Progenitor cell of endocrine pancreas (in vitro differentiated cells): ENCODE measurements at places on chromosomes 2 and 18. TPM values are rescaled to one million over a fixed set of nuclear protein-coding genes. Genes with fewer than 3 reads are reported as not detected.

- no peak overlapping the region for H3K27ac ChIP-seq
- H3K36me3 ChIP-seq, result peaks cover 2% of the 10 kb centered on the region
- H3K4me1 ChIP-seq, result no peaks in the 10 kb centered on the region
- no peak overlapping the region for H3K4me3 ChIP-seq
- H3K27me3 ChIP-seq, result no peaks in the 10 kb centered on the region
These were observed 11.3 kb downstream of the STK17B start for GRCh38 chr2:196160101-196160500.

GRCh38 chr18:2905854-2906703 lies 59.3 kb downstream of the EMILIN2 start:
- peaks cover 2% of the 10 kb centered on the region for H3K4me1 ChIP-seq
- H3K4me3 ChIP-seq, result peak overlapping the region; percentile 74
- peak; percentile 25 for DNase-seq
- peaks cover 5% of the 10 kb centered on the region for H3K36me3 ChIP-seq
- no peaks in the 10 kb centered on the region for H3K27me3 ChIP-seq

DNA sequence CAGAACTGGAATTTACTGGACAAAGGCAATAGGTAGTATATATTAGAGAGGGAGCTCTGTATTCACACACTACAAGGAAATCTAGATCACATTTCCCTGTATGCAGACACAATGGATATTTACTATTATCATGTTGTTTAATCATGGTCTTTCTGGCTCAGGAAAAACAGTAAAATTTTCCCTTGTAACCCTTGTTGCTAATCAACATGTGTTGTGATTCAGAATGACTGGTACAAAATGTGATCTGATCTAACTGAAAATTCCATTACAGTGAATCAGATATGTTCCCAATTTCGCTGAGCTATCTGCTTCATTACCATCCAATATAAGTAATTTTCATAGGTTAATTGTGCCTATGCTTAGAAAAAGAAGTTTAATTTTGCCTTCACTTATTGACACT lies 1109.7 kb downstream of the LRP1B start:
- no peaks in the 10 kb centered on the region for H3K27me3 ChIP-seq
- no peaks in the 10 kb centered on the region for H3K36me3 ChIP-seq
- H3K4me1 ChIP-seq, result peaks cover 7% of the 10 kb centered on the region

DNA sequence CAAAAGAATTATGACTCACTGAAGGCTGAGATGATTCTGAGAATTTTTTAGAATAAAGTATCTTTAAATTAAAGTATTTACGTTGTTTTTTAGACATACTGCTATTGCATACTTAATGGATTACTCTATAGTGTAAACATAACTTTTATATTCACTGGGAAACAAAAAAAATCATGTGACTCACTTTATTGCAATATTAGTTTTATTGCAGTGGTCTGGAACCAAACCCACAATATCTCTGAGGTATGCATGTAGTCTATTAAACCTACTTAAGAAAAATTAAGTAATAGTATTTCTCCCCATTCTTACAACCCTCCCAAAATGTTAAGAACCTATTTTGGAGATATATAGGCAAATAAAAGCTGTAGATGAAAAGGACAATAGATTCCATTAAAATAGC lies 142.9 kb upstream of the ZNF521 start:
- peaks cover 24% of the 10 kb centered on the region for H3K27me3 ChIP-seq
- no peaks in the 10 kb centered on the region for H3K36me3 ChIP-seq
- DNase-seq, result no peak
- H3K27ac ChIP-seq, result no peak overlapping the region
- peaks cover 1% of the 10 kb centered on the region for H3K4me1 ChIP-seq
- H3K4me3 ChIP-seq, result no peak overlapping the region

DNA sequence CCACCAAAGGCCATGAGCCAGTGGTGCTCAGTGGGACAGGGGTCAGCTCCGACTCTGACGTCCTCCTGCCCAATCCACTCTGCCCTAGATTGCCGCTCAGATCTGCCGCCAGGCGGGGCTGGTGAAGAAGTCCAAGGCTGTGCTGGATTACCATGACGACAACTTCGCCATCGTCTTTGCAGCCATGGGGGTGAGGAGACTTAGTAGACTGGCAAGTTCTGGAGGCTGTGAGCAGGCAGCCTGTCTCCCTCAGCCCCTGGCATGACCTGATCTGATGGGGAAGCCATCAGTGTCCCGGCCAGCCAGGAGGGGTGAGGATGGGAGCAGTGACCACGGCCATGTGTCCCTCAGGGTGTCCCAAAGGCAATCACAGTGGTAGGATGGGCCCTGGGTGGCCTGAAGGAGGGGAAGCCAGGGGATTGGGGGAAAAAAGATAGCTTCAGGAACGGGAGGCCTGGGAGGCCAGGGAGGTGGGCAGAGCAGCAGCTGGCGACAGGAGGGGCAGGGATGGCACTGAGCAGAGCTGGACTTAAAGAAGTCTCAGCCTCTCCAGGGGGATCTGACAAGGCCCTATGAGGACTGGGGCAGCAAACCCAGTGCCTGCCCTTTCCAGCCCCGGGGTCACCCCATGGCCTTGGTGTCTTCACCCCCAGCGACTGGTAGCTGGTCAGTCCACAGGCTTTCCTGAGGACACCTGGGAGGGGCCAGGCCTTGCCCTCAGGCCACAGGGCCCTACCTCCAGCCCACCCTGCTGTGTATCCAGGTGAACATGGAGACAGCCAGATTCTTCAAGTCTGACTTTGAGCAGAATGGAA lies 17.4 kb upstream of the ANKRD53 start:
- DNase-seq, result no peak
- peaks cover 8% of the 10 kb centered on the region for H3K4me1 ChIP-seq
- H3K4me3 ChIP-seq, result no peak overlapping the region
- no peaks in the 10 kb centered on the region for H3K36me3 ChIP-seq

- no peaks in the 10 kb centered on the region for H3K27me3 ChIP-seq
- H3K4me1 ChIP-seq, result no peaks in the 10 kb centered on the region
- no peak overlapping the region for H3K4me3 ChIP-seq
- H3K27ac ChIP-seq, result no peak overlapping the region
- no peak for DNase-seq
These were observed 552.9 kb downstream of the FBXO15 start for GRCh38 chr18:73594749-73595148.

GRCh38 chr18:70246061-70246466 lies 40.6 kb upstream of the RTTN start:
- H3K4me3 ChIP-seq, result no peak overlapping the region
- peaks cover 16% of the 10 kb centered on the region for H3K4me1 ChIP-seq
- peak overlapping the region; percentile 87 for H3K27ac ChIP-seq
- DNase-seq, result no peak

DNA sequence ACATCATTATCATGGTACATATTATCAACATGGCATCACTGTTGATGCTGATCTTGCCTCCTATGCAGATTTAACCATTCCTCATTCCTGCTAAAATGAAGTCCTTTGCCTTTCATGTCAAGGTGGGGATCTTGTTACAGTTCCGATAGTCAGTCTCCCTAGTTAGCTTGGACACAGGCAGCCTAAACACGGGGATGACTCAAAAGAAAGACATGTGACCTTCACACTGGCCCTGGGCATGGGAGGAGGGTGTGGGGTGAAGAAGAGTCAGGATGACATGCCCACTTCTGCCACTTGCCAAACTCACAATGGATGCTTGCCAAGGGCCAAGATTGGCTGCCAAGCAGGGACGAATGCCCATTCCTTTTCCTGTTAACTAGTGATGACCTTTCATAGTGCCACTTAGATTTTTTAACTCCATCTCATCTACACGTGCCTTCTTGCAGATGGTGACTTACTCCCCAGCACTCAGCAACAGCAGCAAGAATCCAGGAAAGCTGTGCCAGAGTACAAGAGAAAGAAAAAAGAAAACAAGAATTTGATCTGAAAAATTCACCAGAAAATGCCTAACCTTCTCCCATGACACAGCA lies 13.9 kb upstream of the SLC1A4 start:
- H3K36me3 ChIP-seq, result no peaks in the 10 kb centered on the region
- H3K27me3 ChIP-seq, result peaks cover 3% of the 10 kb centered on the region
- no peak overlapping the region for H3K4me3 ChIP-seq

DNA sequence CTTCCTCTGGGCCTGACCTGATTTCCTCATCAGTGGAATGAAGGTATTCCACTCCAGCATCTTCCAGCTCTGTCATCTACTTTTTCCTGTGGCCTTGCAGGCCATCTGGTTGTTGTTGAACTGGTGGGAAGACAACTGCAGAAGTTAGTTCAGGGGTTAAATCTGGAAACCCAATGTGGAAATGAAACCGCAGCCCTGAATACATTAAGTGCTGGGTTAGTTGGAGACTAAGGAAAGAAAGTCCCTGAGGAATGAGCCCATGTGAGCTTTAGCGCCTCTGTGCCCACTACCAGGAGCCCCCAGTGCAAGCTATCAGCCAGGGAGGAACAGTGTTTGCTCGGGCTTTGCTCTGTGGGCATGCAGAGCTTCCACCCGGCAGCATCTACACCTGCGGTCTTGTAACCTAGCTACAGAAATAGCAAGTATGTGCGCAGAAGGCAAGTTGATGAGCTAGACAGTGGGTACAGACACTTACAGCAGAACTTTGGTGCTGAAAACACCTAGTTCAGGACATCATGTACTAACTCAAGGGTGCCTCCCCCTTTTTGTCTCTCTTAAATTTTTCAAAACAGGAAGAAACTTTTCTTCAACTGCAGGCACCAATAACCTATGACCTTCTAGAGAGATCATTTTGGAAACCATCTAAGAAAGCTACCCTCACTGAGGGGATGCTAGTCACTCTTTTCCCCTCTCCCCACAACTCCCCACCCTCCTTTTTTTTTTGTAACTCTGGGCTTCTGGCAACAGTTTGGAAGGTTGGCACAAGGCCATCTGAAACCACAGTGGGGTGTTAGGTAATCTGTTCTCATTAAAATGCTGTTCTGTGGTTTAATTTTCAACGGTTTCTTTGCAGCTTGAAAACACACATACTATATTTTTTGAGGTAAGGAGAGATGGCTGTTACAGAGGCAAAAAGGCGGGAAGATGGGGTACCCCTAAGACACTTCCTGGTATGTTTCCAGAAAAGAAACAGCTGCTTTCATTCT lies 18.3 kb upstream of the CXCR4 start:
- peaks cover 16% of the 10 kb centered on the region for H3K4me1 ChIP-seq
- H3K36me3 ChIP-seq, result no peaks in the 10 kb centered on the region
- no peak overlapping the region for H3K4me3 ChIP-seq
- peak overlapping the region; percentile 54 for H3K27ac ChIP-seq
- peaks cover 22% of the 10 kb centered on the region for H3K27me3 ChIP-seq
- no peak for DNase-seq

Gene TXNDC2
- not detected in 2 replicates for total RNA-seq

Gene SNORC
- total RNA-seq, result 1.8 and 2.8 TPM in 2 replicates

Gene FEV
- 13.5 and 15.6 TPM in 2 replicates for total RNA-seq

Gene PSMD14
- total RNA-seq, result 55.2 and 58.2 TPM in 2 replicates

Gene TRIM43
- total RNA-seq, result not detected in 2 replicates

Gene EFR3B
- 22.1 and 23.3 TPM in 2 replicates for total RNA-seq

Gene CAPN13
- 17.2 and 19.0 TPM in 2 replicates for total RNA-seq

Gene DNPEP
- total RNA-seq, result 36.0 and 47.0 TPM in 2 replicates
